Activated CD4-positive, alpha-beta T cell treated with anti-CD3 and anti-CD28 coated beads for 1 hour (primary cell): ENCODE measurements at places on chromosomes 2 and 18.

DNA sequence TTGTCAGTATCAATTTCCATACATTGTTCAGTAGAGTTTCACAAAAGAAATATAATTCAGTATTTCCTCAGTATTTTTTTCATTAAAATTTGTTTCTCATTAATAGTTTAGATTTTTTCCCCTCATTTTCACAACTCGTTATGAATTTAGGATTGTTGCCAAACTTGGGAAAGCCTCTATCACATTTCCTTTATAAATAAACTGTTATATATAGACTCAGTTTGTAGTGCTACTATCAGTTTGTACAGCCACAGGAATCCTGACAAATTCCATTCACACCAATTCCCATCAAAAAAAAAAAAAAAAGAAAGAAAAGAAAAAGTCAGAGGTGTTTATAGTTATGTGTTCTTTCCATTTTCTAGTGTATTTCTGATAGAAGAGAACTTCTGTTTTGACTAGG, 123.3 kb upstream of the DCC start:
- DNase-seq: no peak

DNA sequence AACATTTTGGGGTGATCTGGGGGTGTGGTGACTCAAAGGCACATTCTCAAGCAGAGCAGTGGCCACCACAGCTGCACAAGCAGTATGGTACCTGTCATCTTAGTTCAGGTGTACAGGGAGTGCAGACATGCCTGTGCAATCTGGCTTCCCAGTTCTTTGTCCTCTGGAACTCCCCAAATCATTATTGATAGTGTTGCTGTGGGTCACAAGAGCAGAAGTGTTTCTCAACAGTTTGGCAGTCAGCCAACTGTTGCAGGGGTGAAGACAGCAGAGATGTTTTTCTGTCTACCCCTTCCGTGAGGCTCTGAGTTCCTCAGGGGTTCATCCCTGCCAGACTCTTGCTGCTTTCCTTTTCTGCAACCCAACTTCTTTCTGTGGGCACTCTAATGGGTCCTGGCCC, 206.5 kb upstream of the ZSWIM2 start:
- DNase-seq: no peak

DNA sequence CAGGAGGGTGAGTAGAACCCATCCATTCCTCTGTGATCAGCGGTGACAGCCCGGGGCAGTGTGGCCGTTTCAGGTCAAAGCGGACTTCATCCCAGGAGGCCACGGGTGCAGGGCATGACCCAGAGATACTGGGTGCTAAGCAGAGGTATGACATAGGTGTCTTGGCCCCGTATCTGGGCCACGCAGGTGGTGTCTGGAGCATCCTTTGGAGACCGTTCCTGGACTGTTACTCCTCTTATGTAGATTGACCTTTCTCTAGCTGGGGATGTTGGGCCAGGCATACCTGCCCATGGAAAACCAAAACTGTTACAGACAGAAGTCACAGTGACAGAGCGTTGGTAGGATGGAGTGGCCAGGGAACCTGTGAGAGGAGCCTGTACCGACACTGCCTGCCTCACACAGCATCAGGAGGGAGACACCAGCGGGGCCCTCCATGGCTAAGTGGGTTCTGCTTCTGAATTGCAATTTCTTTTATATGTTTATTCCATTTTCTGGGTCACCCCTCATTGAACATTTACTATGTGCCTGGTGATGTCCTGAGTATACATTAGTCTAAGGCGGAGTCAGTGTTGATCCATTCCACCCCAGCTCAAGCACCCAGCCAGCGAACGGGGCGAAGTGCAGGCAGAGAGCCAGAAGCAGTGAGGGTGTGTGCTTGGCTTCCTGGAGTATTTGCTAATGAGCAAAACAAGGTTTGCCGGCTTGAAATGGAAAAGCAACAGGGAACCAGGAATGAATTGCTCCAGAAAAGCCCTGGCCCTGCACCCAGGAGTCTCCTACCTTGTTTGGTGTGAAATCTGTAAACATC, 141.7 kb downstream of the SH3RF3 start:
- DNase-seq: no peak

- no peak for DNase-seq
These were observed 160.4 kb downstream of the NUP35 start for GRCh38 chr2:183284606-183285005.

DNA sequence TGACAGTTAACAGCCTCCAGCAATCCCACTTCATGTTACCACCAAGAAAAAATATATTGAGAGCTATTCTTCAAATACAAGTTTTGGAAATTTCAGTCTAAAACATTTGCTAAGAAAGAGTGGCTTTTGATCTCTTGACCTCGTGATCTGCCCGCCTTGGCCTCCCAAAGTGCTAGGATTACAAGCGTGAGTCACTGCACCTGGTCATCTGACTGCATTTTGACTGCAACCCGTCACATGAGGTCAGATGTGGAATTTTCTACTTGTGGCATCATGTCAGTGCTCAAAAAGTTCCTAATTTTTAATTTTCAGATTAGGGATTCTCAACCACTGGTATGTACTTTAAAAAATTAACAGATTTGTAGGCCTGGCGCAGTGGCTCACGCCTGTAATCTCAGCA, 9.1 kb upstream of the CLK1 start:
- DNase-seq: no peak

GRCh38 chr2:10072656-10073480, 7.3 kb downstream of the CYS1 start:
- DNase-seq: peak; percentile 61

- no peak for DNase-seq
These were observed 87.1 kb upstream of the EPAS1 start for GRCh38 chr2:46210063-46210462.

- no peak for DNase-seq
These were observed 15.4 kb upstream of the STAT4 start for GRCh38 chr2:191166111-191166755.

DNA sequence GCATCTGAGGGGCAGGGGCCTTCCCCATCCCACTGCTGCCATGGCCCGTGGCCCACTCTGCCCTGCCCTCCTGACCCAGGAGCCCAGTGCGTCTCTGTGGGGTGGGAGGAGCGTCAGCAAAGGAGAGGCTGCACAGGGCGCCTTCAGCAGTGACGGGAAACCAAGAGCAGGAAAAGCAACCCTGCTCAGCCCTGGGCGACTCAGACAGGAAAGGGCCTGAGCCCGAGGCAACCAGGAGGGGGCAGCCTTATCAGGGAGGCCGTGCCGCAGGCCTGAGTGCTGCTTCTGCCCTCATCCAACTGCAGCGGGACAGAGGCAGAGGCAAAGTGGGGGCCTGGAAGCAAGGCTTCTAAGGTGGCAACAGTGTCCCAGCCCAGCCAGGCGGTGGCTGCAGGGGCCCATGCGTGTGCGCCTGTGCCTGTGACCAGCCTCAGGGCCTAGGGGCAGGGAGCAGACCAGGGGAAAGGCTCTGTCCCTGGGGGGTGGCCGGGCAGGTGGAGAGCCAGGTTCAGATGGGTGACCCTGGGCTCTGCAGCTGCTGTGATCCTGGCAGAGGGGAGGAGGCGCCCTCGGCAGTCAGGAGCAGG, 23.3 kb upstream of the ALPI start:
- no peak for DNase-seq

DNA sequence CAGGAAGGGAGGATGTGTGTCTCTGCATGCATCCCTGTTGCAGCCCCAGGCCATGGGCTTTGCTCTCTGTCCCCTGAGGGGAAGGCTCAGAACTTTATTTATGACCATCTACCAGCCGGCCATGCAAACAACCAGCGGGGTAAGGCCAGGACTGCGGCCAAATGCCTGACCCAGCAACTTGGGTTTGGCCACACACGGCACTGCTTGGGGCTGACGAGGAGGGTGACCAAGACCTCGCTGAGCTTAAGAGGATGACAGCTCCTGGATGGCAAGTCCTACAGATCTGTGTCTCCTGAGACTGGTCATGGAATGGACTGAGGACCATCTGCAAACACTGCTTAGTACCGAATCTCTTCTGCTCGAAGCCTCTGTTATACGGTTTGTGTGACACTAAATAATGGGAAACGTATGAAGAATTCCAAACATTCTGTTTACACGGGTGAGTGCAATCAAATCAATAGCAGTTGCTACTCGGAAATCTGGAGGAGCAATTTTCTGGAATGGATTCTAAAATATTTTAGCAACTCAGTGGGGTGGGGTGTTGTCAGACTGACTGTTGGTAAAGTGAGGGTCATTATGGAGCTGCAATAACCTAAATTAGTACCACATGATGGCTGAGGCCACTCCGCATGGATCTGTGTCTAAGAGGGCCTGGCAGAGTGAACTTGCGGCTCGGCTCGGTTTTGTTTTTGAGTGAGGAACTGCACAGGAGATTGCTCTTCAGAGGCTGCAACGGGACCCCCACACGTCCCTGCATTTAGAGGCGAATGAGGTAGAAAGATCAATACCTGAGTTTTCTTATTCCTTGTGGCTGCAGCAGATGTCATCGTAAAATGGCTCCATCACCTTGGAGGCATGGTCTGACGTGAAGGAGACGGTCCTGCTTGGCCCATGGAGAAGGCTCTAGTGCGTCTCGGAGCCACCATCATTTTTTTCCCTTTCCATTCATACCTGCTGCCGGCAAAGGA, 26.6 kb downstream of the TMEM18 start:
- no peak for DNase-seq
